ELR (cell line): ENCODE measurements at places on chromosomes 5 and 9.

GRCh38 chr9:7580568-7580967, 219.0 kb downstream of the DMAC1 start:
- no peak for DNase-seq

- DNase-seq = peak; percentile 20
These were observed at the start of gene PHF24 for GRCh38 chr9:34957492-34958410. Gene PHF24, plus strand, starts transcription at chr9:34958285. Its CDS starts 13,014 bp downstream, at chr9:34971299.

- DNase-seq = peak; percentile 87
These were observed 159.4 kb upstream of the PRR16 start for GRCh38 chr5:120304663-120305062.

- no peak for DNase-seq
These were observed 119.7 kb downstream of the ACTBL2 start for GRCh38 chr5:57362951-57363350.

DNA sequence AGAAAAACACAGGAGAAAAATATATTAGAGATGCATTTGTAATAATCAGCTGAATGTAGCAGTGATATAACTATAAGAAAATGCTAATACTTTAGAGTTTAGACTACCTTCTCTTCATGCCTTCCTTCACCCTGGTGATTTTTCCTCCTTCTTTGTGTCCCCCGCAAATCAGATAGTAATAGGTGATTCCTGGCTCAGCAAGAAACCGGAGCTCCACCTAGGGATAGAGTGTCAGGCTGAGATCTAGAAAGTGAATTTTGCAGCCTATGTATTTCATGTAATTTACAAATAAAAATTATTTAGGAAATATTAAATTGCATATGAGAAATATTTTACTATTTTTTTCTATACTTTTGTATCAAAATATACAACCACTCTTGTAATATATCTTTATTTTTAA, 109.8 kb upstream of the ST8SIA4 start:
- no peak for DNase-seq

DNA sequence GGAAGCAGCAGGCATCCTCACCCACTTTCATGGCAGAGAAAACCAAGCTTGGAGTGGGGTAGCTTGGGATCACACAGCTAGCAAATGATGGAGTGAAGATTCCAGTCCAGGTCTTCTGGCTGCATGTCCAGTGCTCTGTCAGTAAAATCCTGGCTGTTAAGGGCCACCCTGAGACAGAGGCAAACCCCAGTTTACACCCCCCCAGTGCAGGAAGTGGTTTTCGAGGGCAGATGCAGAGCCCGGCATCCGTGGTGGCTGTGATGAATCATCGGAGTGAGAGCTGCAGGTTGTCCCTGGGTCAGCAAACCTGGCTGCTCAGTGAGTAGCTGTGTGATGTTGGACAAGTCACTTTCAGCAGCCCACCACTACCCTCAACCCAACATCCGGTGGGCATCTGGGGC, 115.4 kb downstream of the RGS3 start:
- peak; percentile 99 for DNase-seq

- peak; percentile 46 for DNase-seq
These were observed 300 bp upstream of the SVEP1 start for GRCh38 chr9:110579862-110580219.

- DNase-seq = no peak
These were observed 236.7 kb upstream of the PCSK5 start for GRCh38 chr9:75653750-75654149.
